ENCODE measurements at places on chromosomes 12 and 14.

GRCh38 chr12:69492739-69493138, 22.6 kb downstream of the FRS2 start:
- DNase-seq, result no peak

DNA sequence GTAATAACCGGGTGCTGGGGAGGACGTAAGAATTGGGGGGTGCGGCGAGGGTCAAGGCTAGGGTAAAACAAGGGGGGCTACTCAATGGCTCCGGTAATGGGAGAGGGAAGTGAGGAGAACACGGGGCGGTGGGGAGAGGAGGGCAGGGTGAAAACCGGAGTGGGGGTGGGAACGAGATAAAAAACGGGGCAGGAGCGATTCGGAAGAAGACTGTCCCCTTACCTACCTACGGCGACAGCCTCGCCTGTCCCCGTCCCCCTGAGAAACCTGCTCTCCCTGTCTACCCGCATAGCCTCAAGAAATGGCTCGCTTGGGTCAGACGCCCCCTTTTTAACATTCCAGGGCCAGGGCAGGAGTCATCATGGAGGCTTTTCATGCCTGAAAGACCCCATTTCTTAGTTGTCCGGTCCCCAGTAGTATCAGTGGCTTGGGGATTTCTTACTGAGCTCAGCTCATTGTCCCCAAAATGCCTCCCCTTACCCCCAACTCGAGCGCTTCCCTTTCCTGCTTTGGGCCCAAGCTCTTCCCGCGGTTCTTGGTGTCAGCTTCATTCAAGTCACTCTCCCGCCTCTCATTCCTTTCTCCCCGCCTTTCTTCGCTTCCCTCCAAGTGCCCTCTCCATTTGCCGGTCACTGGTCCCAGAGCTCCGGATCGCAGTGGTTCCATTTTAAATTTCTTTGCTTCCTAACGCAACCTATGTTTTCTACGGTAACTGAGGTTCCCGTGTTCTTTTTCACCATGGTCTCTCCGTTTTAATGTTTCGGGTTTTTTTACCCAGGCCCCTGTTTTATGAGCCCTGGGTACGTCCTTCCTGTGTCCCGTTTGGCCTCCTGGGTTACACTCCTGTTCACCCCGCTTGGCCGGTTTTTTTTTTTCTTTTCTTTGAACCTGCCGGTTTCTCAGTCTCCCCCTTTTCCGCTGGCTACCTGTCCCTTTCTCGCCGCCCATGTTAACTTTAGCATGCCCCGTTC, 1.2 kb upstream of the WSB2 start:
- peak; percentile 62 for DNase-seq

- no peak for DNase-seq
Measured at GRCh38 chr12:57149245-57149900, 2.0 kb upstream of the LRP1-AS start.

GRCh38 chr12:25838007-25838406, 120.5 kb upstream of the RASSF8 start:
- DNase-seq, result no peak

- no peak for DNase-seq
Measured at GRCh38 chr12:69575346-69575745, 9.9 kb upstream of the CCT2 start.

GRCh38 chr12:98371419-98371818, 144.0 kb upstream of the TMPO start:
- DNase-seq, result no peak

- no peak for DNase-seq
Measured at GRCh38 chr14:81447021-81447764, 47.1 kb upstream of the STON2 start.

DNA sequence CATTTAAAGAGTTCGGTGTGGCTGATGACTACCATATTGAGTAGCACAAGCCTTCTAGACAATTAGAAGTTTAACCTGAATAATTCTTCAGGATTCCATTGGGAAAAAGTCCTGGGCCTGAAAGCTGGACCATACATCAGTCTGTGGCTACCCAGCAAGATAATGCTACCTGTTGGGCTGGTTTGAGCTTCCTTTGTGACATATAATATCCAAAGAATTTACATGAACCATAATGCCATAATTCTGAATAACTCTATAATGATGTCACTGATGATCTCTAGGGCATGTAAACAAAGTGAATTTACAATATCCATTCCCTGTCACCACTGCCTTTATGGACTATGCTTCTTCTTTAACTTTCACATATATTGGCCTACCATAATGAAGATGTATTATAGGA, 3.8 kb upstream of the YBX3 start:
- no peak for DNase-seq

GRCh38 chr12:93443576-93443975, 1.8 kb upstream of the UBE2N start:
- DNase-seq, result no peak

DNA sequence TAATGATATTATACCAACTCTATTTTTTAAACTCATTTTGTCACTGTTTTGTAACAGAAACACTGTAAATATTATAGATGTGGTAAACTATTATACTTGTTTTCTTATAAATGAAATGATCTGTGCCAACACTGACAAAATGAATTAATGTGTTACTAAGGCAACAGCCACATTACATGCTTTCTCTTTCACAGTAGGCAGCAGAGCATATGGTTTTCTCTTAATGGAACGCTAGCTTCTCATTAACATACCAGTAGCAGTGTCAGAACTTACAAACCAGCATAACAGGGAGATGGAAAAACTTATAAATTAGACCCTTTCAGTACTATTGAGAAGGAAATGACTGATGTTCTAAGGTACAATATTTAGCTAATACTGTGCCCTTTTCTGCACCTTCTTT, 398.8 kb downstream of the PRKD1 start:
- DNase-seq, result no peak

GRCh38 chr12:68080577-68080976, 79.0 kb downstream of the IFNG start:
- DNase-seq, result no peak

GRCh38 chr12:40794087-40794486, 101.8 kb downstream of the CNTN1 start:
- peak; percentile 36 for DNase-seq

- no peak for DNase-seq
Measured at GRCh38 chr12:77070800-77071449, 5.6 kb upstream of the E2F7 start.

DNA sequence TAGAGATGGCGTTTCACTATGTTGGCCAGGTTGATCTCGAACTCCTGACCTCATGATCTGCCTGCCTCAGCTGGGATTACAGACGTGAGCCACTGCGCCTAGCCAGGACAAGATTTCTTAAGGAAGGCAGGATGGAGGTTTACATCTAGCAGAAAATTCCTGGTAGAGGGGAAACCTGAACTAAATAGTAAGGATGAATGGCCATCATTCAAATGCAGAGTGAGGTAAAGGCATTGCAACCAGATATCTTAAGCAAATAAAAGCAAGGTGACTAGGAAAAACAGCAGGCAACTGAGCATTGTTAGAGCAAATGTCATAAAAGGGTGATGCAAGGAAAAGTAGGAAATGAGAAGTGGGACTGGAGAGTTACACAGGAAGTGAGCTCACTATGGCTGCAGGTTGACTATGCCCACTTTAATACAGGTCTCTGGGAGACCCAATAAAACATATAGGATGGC, 133.0 kb downstream of the SOX5 start:
- DNase-seq, result no peak
